Skin of body (tissue), 3 donors: ENCODE measurements at places on chromosomes 3 and 15. TPM values are rescaled to one million over a fixed set of nuclear protein-coding genes. Genes with fewer than 3 reads are reported as not detected.

GRCh38 chr15:42108189-42108588, 13.8 kb upstream of the PLA2G4D start:
- DNase-seq, result no peak

DNA sequence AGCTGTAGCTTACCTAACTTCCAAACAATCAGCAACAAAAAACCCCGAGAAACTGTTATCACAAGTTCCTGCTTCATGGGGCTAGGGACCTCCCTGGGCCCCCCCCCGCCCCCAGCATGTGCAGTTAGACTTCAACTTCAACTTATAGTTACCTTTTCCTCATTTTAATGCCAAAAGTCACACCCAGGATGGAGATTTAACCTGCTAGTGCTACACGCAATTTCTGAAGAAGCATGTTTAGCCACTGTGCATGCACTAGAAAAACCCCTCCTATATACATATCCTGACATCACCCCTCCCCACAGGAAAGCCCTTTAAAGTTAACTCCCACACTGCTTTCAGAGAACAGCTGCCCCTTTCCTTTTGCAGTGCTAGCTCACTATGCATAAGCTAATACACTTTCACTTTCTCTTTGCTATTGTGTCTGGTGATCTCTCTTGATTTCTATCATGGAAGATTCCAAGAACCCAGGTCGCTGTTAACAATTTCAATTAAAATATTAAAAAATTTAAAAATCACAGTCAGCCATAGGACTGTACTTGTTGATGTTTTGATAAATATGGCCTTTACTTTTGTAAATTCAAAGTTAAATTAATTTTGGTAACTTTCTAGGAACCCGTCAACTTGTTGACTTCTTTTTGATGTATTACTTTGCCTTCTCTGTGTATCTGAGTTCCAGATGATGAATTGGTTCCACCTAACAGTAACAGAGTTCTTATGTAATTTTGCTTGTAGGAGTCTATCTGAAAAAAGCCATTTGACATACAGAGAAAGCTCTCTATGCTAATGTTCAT, 75.2 kb upstream of the ACAD9 start:
- no peak for DNase-seq

GRCh38 chr3:196997311-196997710, 28.7 kb upstream of the PIGZ start:
- DNase-seq, result no peak

DNA sequence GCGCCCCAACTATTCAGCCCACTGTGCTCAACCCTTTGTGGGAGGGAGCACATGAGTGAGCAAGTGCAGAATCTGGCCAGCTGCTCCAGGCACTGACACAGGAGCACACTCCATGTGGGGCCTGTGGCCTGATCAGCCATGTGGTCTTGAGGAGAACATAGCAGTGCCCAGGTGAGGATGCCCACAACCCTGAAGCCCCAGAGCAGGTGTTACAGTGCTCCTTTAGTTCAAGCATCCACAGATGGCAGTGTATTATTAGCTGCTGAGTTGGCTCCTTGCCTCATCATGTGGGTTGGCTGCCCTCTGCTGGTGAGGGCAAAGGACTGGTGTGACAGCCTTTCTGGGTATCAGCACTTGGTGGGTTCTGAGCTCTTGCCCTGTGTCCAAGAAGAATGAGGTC, 1588.2 kb downstream of the SI start:
- DNase-seq, result no peak

Gene MAPKAPK3
- 27.8 TPM for total RNA-seq
